ENCODE measurements at places on chromosomes 12 and 14.

DNA sequence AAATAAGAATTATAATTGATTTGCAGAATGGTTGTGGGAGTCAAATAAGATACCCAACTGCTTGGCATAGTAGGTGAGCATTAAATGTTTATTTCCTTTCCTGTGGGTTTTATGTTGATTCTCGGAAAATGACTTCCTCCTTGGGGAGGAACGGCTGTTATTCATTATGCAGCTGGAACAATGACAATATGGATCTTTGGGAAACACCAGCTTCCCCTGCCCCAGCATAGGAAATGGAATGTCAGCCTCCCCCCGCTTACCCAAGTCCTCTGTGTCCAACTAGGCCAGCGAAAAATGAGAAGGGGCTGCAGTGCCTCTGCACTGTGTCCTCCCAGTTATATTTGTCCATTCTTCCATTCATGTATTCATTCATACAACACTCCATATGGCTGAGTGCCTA is 11.7 kb upstream of the CCDC177 start:
- DNase-seq, result no peak

GRCh38 chr14:56648508-56649301 is 69.1 kb downstream of the TMEM260 start:
- no peak for DNase-seq

GRCh38 chr14:84527706-84528105 is 1002.2 kb upstream of the FLRT2 start:
- no peak for DNase-seq

DNA sequence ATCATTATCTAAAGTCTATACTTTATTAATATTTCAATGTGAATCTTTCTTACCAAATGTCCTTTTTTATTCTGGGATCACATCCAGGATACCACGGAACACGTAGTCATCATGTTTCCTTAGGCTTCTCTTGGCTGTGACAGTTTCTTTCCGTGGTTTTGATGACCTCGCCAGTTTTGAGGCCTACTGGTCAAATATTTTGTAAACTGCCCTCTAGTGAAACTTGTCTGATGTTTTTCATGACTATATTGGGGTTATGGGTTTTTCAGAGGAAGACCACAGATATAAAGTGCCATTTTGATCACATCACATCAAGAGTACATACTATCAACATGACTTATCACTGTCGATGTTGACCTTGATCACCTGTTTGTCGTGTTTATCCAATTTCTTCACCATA is 14.1 kb upstream of the SERPINA6 start:
- DNase-seq, result no peak

Measured in right atrium auricular region (tissue), 2 donors.